ENCODE measurements at places on chromosomes 1 and 21. TPM values are rescaled to one million over a fixed set of nuclear protein-coding genes. Genes with fewer than 3 reads are reported as not detected.

The SERPINC1 gene
- 0.07 TPM for total RNA-seq

The SYTL1 gene
- 0.07 TPM for total RNA-seq

The USH2A gene
- total RNA-seq, result under 0.01 TPM

The FMO5 gene
- total RNA-seq, result 1.4 TPM

The AK4 gene
- 120 TPM for total RNA-seq

Measured in smooth muscle cell of the pulmonary artery (primary cell).